Esophagus muscularis mucosa (tissue), 4 donors: ENCODE measurements at places on chromosomes 2 and 18. TPM values are rescaled to one million over a fixed set of nuclear protein-coding genes. Genes with fewer than 3 reads are reported as not detected.
A peak's percentile ranks its signal among the peaks of the same experiment; 100 is the strongest.

Gene CNRIP1
- total RNA-seq = 28.2 TPM

Gene MALL
- total RNA-seq = 20.4 TPM

- no peak for DNase-seq
- H3K27me3 ChIP-seq = no peaks in the 10 kb centered on the region
- H3K27ac ChIP-seq = no peak overlapping the region
- no peaks in the 10 kb centered on the region for H3K4me1 ChIP-seq
- no peaks in the 10 kb centered on the region for H3K36me3 ChIP-seq
Observed at GRCh38 chr2:19673213-19673791, 228.5 kb downstream of the TTC32 start.

Gene STPG4
- not detected for total RNA-seq

DNA sequence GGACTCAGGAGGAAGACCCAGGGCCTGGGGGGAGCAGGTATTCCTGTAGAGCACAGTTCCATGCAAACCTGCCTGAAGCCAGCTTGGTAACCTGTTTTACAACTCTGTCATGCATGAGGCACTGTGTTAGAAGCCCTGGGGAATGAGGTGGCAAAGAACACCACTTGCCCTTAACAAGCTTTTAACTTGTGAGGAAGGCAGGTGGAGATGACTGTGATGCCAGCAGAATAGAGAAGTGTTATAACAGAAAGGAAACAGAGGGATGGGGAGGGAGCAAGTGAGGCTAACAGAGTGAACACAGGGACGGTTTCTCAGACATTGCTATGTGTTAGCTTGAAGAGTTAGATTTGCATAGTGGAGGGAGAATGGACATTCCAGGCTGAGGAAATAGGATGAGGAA is 11.5 kb upstream of the IL1A start:
- H3K27me3 ChIP-seq = no peaks in the 10 kb centered on the region
- H3K36me3 ChIP-seq = no peaks in the 10 kb centered on the region
- DNase-seq = no peak

GRCh38 chr2:109242210-109242653 is 113.2 kb downstream of the SH3RF3 start:
- no peak overlapping the region for H3K4me3 ChIP-seq
- H3K27ac ChIP-seq = peak overlapping the region; percentile 84
- DNase-seq = no peak
- H3K27me3 ChIP-seq = no peaks in the 10 kb centered on the region
- H3K4me1 ChIP-seq = peaks cover 71% of the 10 kb centered on the region
- no peaks in the 10 kb centered on the region for H3K36me3 ChIP-seq

DNA sequence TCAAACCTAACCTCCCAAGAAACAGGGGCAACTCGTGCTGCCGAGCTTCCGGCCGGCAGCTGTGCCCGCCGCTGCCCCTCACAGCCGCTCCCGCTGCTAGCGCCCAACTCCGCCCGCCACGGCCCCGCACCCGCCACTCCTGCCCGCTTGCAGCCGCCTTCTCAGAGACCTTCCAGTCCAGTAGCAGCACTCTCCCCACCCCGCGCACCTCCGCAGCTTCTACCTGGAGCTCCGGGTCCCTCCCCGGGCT is 722 bp upstream of the C2orf15 start:
- DNase-seq = no peak
- H3K4me1 ChIP-seq = peaks cover 9% of the 10 kb centered on the region
- H3K36me3 ChIP-seq = no peaks in the 10 kb centered on the region
- H3K27me3 ChIP-seq = no peaks in the 10 kb centered on the region

Gene BMP10
- total RNA-seq = not detected

DNA sequence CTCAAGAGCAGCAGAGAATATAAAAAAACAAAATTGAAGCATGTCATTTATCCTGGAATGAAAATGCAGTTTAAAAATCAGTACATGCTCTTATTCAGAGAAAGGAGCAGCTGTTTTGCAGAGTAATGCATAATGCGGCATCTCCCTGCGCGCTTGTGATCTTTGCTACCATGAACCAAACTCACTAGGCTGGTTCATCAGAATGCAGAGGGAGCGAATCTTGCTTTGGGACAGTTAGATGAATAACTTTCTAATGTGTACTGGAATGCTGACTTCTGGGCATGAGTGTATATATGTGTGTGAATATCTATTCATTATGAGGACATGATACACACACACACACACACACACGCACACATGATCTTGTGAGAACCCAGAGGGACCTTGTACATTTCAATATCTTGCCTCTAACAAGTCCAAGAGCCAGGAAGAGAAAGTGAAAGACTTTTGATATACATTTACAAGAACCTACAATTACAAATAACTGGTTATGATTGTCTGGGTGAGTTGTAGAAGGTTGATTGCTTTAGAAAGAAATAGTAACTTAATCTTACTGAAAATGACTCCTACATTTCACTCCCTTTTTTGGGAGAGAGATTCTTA is 54.1 kb upstream of the THOC1 start:
- H3K4me3 ChIP-seq = no peak overlapping the region
- H3K36me3 ChIP-seq = no peaks in the 10 kb centered on the region
- H3K4me1 ChIP-seq = peaks cover 10% of the 10 kb centered on the region
- no peak for DNase-seq
- H3K27me3 ChIP-seq = no peaks in the 10 kb centered on the region

DNA sequence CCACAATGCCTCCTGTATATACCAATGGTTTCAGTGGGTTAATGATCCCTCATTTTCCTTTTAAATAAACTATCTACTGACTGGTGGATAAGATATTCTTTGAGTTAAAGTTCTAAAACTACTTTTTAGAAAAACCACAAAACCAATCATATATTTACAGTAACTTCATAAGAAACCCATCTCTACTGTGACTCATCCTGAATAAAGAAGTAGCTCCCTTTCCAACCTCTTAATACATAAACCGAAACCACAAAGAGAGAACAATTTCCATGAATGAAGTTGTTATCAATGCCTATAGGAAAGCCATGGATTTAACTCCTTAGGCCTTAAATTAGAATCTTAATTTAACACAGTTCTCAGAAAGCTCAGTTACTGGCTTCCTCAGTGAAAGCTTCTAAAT is 227.0 kb upstream of the SMAD7 start:
- H3K27me3 ChIP-seq = no peaks in the 10 kb centered on the region
- no peaks in the 10 kb centered on the region for H3K36me3 ChIP-seq
- no peak overlapping the region for H3K27ac ChIP-seq
- no peak for DNase-seq

- no peaks in the 10 kb centered on the region for H3K36me3 ChIP-seq
- DNase-seq = no peak
- H3K27ac ChIP-seq = no peak overlapping the region
- H3K4me3 ChIP-seq = no peak overlapping the region
Observed at GRCh38 chr18:69031571-69031970, 233.7 kb downstream of the CCDC102B start.

Gene LRP2
- total RNA-seq = not detected

Gene ALPP
- not detected for total RNA-seq

Gene WNT6
- 14.3 TPM for total RNA-seq

Gene FKBP1B
- total RNA-seq = 5.0 TPM

- peaks cover 4% of the 10 kb centered on the region for H3K36me3 ChIP-seq
- H3K27me3 ChIP-seq = no peaks in the 10 kb centered on the region
- no peak overlapping the region for H3K4me3 ChIP-seq
Observed at GRCh38 chr2:239349453-239350135, 51.2 kb downstream of the HDAC4 start.

Gene GCG
- not detected for total RNA-seq

Gene TFCP2L1
- 0.39 TPM for total RNA-seq

DNA sequence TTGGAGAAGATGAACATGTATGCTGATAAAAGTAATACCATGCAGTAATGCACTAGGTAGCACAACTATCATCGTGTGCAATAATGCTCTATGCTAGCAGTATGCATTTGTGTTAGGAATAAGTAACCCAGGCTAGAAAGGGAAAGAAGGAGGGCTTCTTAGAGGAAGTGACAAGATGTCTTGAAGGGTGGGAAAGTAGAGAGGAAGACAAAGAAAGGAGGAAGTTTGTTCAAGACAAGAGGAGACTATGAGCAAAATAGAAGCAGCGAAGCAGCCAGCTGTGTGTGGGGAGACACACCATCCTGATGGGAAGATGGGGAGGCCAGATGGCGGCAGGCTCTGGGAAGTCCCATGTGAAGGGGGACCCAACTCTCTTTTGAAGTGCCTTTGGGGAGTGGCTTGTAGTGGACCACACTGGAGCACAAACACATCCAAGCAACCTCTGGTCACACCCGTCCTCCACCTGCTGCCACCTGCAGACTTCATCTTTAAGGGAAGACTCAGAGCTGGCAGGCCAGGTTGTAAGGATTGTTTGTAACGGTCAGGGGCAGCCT is 39.9 kb upstream of the INHBB start:
- no peak for DNase-seq
- H3K4me3 ChIP-seq = no peak overlapping the region
- H3K4me1 ChIP-seq = no peaks in the 10 kb centered on the region
- H3K36me3 ChIP-seq = peaks cover 34% of the 10 kb centered on the region
- no peaks in the 10 kb centered on the region for H3K27me3 ChIP-seq

Gene APCDD1
- total RNA-seq = 30.7 TPM

DNA sequence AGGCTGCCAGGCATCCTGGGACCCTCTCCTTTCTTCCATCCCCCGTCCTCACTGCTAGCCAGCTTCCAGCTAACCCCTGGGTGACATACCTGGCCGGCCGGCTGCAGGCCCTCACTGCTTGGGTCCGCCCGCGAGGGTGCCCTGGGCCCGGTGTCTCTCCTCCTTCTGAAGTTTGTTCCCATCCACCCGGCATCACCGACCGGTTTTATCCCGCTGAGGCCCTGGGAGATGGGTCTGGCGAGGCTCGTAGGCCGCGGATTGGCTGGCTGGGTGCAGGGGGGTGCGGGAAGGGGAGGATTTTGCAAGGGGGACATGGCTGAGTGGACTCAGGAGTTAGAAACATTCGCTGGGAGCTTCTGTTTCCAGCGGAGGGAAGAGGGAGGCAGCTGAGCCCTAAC is at the start of gene PAX8:
Gene PAX8 (minus strand): TSS at position 180 of the 398 bp plus-strand sequence. CDS start 527 bp downstream, outside the sequence.
- no peak within 1 kb of the TSS for H3K27ac ChIP-seq
- H3K36me3 ChIP-seq = no peaks in the 10 kb centered on the region
- H3K4me1 ChIP-seq = peaks cover 37% of the 10 kb centered on the region

Gene GLB1L
- total RNA-seq = 4.9 TPM
